Stimulated activated CD4-positive, alpha-beta T cell treated with anti-CD3 and anti-CD28 coated beads, Interleukin-2, amount 100 ng/mL, for 24 hours (primary cell): ENCODE measurements at places on chromosomes 4 and X.
A peak's percentile ranks its signal among the peaks of the same experiment; 100 is the strongest.

DNA sequence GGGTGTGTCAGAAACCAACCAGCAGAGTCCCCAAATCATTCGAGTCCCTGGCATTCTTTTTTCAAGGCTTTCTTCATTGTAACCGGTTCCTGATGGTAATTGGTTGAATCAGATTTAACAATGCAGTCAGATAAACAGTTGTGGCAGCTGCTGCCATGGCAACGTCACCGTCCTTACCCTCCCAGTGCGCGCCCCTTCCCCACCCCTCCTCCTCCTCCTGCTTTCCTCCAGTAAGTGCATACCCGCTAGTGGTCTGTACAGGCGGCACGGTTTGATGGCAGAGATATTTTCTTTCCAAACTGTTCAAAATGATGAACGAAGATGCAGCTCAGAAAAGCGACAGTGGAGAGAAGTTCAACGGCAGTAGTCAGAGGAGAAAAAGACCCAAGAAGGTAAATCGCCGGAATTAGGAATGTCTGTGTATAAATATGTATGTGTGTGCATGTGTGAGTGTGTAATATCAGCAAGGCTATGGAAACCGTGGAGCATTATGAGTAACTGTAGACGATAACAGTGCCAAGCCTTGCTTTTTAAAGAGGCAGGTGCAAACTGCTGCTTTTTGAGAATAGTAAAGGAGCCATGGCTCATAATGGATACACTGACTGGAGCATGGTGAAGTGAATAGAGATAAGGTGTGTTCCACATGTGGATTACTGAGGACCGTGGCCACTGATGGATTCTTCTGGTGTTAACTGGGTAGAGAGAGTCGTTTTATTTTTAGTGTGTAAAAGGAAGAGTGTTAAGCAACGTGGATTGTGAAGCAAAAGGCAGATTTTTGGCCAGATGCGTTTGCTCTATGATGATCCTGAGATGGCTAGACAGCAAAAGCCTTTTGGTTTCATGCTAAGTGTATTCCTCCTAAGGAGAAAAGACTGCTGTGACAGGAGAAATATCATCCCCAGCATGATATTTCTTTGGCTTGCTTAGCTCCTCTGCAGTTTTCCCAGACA lies at the start of gene ANK2:
Gene ANK2 (plus strand): TSS at position 233 of the 950 bp plus-strand sequence. CDS start 76 bp downstream, at position 309.
- DNase-seq = no peak

- no peak for DNase-seq
Observed at GRCh38 chr4:55528491-55528890, 18.2 kb downstream of the CLOCK start.

DNA sequence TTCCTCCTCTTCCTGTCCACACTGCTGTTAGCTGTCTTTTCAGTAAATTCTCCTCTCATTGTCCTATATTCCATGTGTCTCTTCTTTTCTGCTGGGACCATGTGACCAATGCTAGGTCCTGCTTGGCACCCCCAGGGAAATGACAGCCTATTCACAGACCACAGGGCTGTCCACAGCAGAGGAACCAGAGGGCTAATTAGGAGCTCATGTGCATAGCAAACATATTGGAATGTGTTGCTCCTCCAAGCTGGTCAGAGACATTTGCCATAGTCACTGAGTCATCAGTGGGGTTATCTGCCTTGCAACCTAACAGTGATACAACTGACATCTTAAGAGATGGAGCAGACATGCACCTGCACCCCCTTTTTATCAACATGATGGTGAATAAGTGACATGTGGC lies 67.9 kb upstream of the PUDP start:
- DNase-seq = no peak

DNA sequence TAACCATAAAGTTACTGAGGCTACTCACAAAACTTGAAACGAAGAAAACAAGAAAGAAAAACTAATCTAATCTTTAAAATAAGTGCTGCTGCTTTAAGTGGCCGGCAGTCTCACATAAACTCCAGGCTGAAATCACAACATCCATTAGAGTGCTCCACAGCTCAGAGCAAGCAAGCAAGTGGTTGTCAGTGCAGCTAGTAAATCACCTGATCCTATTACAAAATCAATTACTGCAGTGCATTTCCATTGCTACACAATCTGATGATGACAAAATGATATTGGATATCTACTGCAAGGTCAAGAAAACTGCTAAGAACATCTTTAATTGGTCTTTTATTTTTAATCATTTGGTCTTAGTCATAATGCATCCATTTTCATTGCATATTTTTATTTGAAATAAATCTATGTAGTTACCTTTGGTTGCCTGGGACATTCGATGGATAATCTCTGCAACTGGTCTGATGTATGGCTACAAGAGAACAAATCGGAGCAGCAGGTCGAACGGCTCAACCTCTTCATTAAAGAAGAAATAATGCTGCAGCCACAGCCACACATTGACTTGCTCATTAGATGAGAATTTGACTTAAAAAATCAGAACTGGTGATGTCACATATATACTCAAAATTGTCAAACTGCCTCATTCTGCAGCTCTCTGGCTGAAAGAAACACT lies 87.7 kb downstream of the FBXW7 start:
- no peak for DNase-seq

DNA sequence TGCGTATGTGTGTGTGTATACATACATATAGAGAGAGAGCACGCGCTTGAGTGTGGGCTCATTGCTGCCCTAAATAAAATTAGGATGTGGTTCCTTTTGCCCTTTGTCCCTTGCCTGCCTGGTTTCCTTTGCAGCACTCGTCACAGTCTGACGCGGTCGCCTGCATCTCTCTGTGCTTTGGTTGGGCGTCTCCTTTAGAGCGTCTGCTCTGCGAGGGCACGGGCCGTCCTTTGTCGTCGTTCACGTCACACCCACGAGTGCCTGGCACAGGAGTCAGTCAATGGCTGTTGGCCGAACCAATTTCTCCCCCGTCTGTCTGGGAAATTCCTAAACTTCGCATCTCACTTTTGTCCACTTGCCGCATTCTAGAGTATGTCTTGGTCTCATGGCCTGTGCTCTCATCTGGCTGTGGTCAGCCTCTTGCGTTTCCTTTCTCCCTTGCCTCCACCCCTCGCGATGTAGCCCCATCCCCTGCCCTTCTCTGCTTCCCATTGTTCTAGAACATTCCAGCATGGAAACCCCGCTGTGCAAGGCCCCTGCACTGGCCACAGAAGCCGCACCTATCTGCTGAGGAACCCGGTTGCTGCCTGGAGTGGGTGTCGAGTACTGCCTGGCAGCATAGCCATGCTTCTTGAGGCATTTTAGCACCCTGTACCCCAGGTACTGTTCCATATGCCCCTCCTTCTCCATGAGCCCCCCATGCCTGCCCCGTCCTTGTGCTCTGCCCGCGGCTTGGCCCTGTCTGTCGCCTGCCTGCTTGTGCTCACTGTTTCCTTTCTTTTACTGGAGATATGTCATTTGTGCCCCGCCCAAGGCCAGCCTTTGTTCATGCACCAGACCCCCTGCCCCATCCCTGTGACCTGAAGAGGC lies 8.0 kb downstream of the MAEA start:
- peak; percentile 15 for DNase-seq

GRCh38 chr4:14168919-14169318 lies 541.4 kb upstream of the BOD1L1 start:
- DNase-seq = no peak

DNA sequence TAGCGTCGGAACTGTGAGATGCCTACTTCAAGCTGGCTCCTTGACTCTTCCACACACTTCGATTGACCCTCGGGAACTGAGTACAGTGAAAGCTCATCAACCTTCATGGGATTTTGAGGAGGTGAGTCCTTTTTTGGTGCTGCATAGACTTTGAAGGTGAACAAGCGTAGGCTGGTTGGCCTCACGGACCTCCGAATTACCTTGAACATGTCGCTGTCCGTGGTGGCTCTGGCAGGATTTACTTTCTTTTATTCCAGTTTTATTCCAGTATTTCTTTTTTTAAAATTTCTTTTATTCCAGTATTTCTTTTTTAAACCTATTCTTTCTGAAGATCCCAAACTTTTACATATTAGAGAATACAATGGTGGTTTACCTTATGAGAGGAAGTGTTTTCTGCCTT lies 45.2 kb downstream of the YTHDC1 start:
- DNase-seq = no peak
